ENCODE measurements at places on chromosomes 7 and 10.

DNA sequence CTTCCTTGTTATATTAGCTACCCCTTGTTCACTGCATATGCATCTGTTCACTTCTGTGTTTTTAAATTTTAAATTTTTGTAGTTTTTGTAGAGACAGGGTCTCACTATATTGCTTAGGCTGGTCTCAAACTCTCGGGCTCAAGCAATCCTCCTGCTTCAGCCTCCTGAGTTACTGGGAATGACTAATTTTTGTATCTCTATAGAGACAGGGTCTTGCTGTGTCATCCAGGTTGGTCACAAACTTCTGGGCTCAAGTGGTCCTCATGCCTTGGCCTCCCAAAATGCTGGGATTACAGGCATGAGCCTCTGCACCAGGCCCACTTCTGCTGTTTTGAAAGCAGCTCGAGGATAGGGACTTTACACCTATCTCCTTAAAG, 64.6 kb downstream of the PRTFDC1 start:
- DNase-seq: no peak

GRCh38 chr10:2556883-2557282, 510.5 kb upstream of the PFKP start:
- DNase-seq: no peak

DNA sequence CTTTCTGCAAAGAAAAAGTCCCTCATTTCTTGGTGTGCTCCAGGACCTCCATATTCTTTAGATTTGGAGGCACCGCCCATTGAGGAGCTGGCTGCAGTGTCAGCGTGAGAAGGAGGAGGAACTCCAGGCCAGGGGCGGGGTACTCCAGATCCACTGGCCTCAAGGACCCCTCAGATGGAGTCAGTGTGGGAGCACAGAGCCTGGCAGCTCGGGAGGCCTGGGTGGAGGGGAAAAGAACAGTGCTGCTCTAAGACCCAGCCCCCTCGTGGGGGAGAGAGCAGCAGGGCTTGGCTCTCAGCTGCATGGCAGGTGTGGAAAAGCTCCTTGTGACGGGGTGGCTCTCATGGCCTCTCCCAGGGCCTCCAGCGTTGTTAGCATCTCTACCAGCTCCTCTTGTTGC, 70.5 kb downstream of the ITGB1 start:
- DNase-seq: no peak

DNA sequence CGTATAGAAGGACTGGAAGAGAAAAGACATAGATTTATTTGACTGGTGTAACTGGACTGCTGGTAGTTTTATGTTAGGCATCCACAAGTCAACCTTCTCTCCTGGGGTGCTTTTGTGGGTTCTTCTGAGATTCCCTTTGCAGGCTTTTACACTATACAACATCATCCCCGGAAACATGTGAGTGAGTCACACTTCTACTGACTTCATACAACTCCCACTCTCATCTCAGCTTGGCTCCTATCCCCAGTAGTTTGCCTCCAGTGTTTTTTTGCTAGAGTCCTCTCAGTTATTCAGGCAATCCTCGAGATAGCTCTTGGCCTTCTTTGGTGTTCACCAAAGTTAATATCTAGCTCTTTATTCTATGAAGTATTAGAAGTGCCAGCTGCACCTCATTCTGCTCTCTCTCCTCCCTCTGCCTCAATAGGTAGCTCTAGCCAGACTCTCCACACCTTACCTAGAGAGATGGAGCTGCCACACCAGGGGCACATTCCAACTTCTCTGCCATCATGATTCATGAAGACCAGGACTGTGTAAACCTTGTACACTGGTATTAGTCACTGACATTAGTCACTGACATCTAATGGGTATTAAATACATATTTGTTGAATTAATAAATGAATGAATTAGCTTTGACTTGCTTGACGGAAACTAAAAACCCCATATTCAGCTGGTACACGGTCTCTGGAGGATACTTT, 281.9 kb downstream of the PPP1R3A start:
- no peak for DNase-seq

GRCh38 chr7:70506434-70506833, 625.5 kb upstream of the GALNT17 start:
- DNase-seq: no peak

- no peak for DNase-seq
These were observed 48.3 kb upstream of the NRBF2 start for GRCh38 chr10:63084690-63085382.

Measured in left renal cortex interstitium (tissue), 4 donors.